ENCODE measurements at places on chromosomes 2 and 18.

DNA sequence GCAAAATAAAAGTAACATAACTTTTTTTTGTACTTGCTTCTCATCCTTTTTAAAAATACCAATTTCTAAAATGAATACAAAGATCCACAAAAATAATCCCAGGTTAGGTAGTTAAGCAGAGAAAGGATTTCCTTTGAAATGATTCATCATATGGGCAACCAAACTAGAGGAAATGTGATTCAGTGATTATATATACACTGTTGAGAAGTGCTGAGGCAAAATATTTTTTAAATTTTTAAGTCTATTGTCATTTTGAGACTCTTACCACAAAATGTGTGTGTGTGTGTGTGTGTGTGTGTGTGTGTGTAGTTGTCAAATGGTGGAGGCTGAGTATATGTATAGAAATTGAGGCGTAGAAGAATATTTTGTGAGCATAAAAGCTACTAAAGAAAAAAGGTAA lies 1075.3 kb downstream of the LRP1B start:
- DNase-seq: no peak

- no peak for DNase-seq
These were observed 51.2 kb downstream of the MBP start for GRCh38 chr18:77081390-77081778.

DNA sequence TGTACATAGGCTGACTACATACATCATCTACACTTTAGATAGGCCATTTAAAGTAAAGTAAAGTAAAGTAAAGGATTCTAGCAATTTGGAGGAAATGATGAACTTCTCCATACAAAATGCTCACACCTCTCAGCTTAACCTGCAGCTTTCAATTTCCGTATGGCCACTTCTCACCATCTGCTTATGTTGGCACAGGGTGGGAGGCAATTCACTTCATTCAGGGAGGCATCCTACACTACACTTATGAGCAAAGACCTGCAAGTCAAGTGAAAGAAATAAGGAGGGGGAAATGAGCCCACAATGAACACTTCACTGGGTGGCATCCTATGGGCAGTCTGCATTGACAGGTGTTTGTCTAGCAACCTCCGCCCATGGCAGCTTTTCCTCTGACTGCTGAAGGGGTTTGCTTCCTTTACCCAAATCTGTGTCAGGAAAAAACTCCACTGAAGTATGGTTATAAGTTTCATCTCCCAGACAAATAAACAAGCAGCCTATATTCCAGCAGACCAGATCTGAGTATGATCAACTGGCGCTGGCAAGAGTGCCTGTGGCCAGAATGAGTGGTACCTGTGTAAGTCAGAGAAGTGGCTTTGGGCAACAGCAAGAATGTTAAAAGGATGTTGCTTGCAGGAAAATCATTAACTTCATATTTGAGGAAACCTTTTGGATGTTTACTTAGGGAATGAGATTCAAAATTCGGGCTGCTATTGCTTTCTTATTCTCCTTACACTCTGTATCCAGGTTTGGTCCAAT lies 449.1 kb downstream of the TGIF1 start:
- no peak for DNase-seq

DNA sequence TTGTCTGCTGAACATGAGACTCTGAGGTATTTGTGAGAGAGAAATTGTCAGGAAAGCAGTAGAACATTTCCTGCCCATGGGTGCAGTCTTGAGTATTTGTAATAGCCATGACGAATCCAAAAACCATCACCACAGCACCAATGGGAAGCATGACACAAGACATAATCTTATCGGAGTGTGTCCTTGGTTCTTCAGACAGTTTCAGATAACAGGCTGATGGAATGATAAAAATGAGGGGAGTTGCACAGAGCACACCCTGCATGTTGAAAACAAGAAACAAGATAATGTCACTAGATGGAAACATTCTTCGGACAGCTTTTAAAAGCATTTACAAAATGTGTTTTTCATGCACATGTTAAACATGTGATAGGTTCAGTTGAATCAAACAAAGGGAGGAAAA lies 56.9 kb downstream of the SLC38A11 start:
- no peak for DNase-seq

DNA sequence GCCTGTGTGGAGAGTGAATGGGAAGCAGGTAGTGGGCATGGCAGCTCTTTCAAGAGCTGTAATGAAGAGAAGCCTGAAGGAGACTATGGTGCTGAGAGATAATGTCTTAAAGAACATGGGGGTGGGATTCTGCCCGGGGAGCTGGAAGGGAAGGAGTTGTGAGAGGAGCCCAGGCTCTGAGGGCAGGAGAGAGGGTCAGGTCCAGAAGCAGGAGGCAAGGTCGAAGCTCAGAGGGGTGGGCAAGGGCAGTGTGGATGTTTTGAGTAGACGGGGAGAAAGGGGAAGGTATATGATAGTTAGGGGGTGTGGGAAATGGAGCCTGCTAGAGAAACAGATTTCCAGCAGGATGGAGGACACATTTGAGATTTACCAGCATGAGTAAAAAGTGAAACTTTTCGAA lies 2.1 kb downstream of the CAPN10 start:
- no peak for DNase-seq

DNA sequence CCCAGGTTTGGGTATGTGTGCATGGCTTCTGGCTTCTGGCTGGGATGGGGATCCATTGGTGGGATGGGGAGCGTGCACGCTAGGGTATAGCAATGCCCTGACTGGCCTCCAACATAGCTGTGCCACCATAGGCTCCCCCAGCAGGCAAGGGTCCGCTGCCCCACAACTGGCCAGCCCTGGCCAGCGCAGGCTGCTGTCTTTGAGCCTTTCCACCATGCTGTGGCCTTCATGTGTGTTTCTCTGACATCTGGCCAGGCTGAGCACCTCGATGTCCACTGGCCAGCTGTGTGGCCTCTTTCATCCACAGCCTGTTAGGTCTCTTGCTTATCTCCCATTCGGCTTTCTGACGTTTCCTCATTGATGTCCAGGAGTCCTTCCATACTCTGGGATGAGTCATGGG lies 231.3 kb downstream of the NDUFA10 start:
- DNase-seq: no peak

- DNase-seq: no peak
These were observed 40.6 kb upstream of the RTTN start for GRCh38 chr18:70246061-70246466.

GRCh38 chr2:234633581-234634230 lies 136.8 kb upstream of the ARL4C start:
- DNase-seq: no peak

GRCh38 chr2:6828299-6828584 lies 37.5 kb downstream of the CMPK2 start:
- no peak for DNase-seq

DNA sequence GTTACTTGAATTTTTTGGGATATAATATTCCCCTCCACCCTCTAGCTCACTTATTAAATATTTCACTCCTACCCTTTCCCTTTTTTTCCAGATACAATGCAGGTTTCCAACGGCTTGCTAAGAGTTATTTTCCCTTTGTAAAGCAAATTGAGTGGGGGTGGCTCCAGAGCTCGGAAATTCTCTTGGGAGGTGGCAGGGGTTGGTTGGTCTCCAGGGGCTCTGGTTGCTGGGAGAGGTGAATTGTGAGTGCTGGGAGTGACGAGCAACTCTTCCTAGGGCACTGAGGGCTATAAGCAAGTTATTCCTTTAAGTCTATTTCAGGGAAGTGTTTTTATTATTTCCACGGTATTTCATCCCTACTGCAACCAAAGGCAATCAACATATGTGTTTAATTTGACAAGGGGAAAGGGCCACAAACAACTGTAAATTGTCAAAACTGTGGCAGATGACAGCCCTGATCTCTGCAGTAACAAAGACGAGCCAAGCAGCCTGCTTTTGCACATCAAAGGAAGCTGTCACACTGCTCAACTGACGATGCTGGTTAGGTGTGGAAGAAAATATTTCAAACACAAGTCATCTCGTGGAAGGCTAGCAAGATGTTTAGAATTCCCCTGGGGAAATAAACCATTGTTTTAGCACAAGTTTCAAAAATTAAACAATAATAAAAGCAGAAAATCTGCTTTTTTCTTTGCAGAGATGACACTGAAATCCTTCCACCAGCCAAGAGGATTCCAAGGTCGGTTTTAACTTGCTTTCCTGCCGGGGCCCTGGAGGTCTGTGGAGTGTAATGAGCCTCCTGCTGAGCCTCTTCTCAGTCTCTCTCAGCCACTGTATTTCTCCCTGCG lies 34.8 kb upstream of the ASXL2 start:
- no peak for DNase-seq

DNA sequence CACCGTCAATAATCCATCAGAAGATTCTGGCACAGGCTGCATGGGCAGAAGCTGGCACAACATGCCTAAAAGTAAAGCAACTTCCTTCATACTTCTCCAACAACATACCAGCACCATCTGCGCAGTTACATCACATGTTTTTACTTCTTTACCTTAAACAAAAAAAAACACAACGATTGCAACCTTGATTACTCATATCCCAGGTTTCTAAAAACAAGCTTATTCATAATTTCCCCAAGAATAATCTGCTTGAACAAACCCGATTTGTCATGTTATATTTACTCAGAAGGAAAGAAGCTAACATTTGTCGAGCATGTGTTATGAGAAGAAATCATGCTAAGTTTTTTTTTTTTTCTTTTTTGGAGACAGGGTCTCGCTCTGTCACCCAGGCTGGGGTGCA lies 54.7 kb downstream of the THADA start:
- DNase-seq: no peak

GRCh38 chr18:34809451-34810072 lies 99.5 kb downstream of the DTNA start:
- no peak for DNase-seq

GRCh38 chr18:13542520-13542847 lies 183.9 kb downstream of the FAM210A start:
- DNase-seq: no peak

GRCh38 chr18:79794846-79795245 lies 2.9 kb upstream of the KCNG2 start:
- DNase-seq: no peak

- DNase-seq: no peak
These were observed 23.4 kb downstream of the MBD5 start for GRCh38 chr2:148044322-148044721.

GRCh38 chr2:112566104-112566503 lies 18.3 kb upstream of the CHCHD5 start:
- no peak for DNase-seq

GRCh38 chr18:73841661-73842060 lies 306.0 kb downstream of the FBXO15 start:
- no peak for DNase-seq

- DNase-seq: no peak
These were observed 48.1 kb downstream of the EMILIN2 start for GRCh38 chr18:2894841-2895370.

DNA sequence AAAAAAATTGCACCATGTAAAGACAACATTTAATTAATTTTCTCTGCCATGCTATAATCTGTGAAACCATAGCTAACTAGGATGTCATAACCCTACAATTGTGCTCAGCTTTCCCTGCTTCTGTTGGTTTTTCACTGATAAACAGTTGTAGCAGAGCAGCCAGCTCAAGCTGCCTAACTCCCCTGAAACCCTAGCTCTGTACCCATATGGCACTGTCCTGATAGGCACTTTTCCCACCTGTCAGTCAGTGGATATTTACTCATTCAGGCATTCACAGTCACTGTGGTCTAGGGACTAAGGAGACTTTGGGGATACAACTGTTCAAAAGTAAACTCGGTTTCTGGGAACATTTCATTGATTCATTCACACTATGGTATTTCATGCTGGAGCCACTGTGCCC lies 407.0 kb downstream of the DSEL start:
- no peak for DNase-seq

DNA sequence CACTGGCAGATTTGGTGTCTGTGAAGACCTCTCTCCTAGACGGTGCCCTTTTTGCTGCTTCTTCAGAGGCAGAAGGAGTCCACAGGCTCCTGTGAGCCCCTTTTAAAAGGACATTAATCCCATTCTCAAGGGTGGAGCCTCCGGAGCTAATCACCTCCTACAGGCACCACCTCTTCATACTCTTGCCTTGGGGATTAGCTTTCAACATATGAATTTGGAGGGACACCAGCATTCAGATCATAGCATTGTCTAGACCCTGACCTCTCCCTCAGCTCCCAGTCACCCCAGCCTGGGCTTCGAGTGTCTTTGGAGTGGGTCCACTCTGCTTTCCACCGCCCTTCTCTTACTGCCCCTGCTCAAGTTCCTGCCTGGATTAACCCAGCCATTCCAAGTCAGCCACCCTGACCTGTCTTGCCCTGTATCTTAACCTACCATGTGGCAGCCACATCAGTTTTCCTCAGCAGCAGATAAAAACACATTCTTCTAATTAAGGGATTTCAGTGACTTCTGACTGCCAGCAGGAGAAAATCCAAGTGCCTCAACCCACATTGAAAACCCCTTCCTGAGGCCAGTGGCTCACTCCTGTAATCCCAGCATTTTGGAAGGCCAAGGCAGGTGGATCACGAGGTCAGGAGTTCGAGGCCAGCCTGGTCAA lies 6.1 kb upstream of the NCL start:
- DNase-seq: no peak

DNA sequence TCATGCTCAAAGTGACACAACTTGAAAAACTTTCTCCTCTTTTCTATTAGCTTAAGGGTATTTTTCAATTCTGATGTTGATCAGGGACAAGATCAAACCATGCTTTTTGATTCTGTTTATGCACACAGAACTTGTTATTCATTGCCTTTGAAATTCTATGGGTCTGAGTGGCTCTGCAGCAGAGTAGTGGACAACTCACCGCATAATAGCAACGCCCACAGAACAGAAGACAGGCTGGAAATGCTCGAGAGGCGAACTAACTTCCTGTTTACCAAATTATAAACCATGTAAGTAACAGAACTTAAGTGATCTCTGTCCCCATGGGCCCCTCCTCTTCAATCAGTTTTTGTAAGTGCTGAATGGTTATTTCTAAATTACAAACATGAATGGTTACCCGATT lies 131.2 kb downstream of the CBLN2 start:
- DNase-seq: no peak
